Glomerular endothelial cell (primary cell): ENCODE measurements at places on chromosomes 11 and 22. TPM values are rescaled to one million over a fixed set of nuclear protein-coding genes. Genes with fewer than 3 reads are reported as not detected.

The KRTAP5-9 gene
- not detected in 2 replicates for total RNA-seq

The TMPRSS13 gene
- 0.05 and 0.06 TPM in 2 replicates for total RNA-seq

The OR4D9 gene
- not detected in 2 replicates for total RNA-seq

The PIWIL4 gene
- 1.1 and 4.0 TPM in 2 replicates for total RNA-seq
